Activated CD4-positive, alpha-beta T cell treated with anti-CD3 and anti-CD28 coated beads, Interleukin-2, amount 50 U/mL, for 4 hours (primary cell): ENCODE measurements at places on chromosomes 2 and 18.

DNA sequence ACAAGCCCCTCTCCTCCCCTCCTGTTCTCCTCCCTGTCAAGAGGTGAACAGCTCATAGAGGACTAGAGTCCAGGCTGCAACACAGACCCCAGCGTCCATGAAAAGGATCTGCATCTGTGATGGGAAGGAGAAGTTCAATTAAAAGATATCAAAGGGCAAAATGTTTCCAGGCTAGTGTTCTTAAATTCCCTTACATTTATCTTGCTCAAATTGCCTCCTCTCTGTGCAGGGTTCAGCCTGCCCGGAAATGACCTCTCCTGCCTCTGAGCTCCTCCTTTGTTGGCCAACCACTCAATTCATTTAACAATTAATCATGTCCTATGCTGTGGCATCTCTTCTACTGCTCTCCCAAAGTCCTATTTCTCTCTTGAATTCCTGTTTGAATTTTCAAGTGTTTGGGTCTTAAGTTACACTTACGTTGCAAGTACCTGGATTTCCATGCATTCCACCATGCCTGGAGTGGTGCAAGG is 105.3 kb downstream of the TSN start:
- no peak for DNase-seq

- no peak for DNase-seq
Observed at GRCh38 chr2:217710211-217710765, 292.5 kb downstream of the TNS1 start.

GRCh38 chr2:48120112-48120511 is 213.8 kb upstream of the FBXO11 start:
- DNase-seq: no peak

DNA sequence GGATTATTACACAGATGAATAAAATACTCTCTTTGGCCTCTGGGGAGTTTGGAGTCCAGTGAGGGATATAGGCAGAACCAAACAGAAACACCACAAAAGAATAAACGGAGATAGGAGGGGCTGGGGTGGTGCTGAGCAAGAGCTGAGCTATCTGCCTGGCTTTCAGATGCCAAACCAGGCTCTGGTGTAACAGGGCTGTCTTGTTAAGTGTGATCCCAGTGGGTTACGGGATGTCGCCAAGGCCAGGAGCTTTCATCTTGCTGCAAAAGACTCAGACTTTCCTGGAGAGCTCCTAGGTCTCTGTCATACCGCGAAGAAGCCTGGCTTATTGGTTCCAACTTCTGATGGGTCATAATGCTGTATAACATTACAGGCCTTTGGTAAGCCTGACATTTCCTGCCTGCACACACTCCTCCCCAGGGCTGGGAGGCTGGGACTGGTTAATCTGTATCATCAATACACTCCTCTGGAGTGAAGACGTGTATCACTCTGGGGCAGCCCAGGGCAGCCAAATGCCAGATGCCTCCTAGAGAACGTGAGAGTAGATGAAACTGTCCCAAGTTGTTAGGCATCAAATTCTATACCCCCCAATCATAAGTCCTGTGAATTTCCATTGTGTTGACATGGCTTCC is 60.5 kb downstream of the STPG4 start:
- DNase-seq: no peak

DNA sequence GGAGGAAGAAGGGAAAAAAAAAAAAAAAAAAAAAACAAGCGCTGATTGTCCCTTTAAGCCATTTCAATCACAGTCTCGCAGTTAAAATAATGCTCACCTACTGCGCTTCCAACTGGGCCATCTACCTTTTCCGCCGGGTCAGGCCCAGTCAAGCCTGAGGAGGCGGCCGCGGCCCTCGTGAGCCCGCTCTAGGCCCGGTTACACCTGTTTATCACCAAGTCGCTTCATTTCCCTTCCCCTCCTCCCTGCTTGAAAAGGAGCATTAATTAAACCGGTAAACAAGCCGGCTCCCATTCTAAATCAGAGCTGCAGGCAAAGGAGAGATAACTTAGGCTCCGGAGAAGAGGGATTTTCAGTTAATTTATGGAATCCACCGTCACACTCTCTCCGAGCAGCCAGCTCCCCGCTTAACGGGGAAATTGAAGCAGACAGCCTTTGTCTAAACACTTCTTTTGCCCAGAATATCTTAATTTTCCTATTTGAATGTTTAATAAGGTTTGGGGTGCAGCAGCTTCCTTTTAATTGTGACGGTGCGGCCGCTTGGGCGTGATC is 140.1 kb upstream of the SIX3 start:
- no peak for DNase-seq

- no peak for DNase-seq
Observed at GRCh38 chr18:1848716-1849115, 722.6 kb downstream of the METTL4 start.

GRCh38 chr2:100703213-100703612 is 116.7 kb upstream of the NPAS2 start:
- DNase-seq: no peak

- no peak for DNase-seq
Observed at GRCh38 chr2:99081891-99082290, 59.6 kb upstream of the C2orf15 start.

DNA sequence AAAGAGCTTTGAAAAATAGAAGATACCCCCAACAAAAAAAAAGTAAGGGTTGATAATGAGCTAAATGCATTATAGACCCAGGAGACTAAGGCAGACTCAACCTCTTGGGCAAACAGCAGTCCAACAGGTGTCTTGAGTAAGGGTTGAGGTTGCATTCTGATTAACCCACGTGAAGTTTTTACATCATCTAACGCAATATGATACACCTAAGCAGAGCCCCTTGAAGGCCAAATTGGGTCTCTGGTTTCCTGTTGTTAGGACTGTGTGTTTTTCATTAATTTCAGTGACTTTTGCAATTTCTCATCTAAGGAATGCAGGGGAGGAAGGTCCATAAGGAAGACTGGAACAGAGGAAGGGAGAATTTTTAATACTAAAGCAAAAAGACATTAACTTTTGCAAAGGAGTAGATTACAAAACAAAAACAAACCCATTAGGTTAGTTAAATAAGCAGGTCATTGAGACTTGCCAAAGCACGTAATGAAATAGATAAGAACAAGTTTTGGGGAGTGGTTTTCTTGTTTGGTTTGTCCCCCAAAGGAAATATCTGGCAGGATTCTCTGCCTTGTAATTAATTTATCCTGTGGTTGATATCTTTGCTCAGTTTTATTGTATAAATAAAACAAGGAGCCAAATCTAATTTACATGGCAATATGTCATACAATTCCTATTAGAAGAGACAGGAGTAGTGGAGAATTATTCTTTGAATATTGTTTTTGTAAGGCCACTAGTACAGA is 244.3 kb downstream of the ETAA1 start:
- DNase-seq: no peak

DNA sequence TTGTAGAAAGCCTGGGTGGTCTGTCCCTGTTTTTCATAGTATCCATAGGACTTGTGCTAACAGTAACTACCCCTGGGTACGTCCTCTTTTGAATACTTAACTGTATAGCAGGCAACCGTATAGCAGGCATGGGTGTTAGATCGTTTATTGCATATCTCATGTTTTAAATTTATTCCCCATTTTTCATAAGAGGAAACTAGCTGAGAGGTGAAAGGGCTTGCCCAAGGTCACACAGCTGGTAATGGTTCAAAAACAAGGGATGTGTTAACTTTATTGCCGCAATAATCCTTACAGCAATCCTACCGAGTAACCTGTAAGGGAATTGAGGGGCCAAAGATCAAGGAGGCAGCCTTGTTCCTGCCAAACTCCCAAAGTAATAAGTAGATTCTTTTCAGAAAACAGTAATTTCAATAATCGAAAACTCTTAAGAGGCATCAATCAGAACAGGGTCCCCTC is 990 bp upstream of the MGAT4A start:
- DNase-seq: no peak

GRCh38 chr2:234919711-234920110 is 32.1 kb upstream of the SH3BP4 start:
- DNase-seq: no peak

DNA sequence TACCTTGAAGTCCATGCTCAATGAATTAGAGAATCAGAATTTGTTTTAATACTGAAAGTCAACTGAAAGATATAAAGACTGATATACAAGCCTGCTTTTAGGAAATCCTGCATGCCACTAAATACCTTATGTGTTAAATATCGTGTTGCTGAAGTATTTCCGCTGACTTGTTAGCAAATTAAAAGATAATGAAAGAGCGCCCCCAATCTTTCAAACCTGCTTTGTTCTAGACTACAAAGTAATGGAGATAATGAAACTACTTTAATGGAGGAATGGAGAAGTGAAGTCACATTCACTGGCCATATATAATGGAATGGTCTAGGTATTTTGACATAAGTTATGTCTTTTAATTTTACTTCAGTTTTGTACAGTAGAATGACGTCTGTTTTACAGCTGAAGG is 95.7 kb downstream of the ASXL3 start:
- DNase-seq: no peak

DNA sequence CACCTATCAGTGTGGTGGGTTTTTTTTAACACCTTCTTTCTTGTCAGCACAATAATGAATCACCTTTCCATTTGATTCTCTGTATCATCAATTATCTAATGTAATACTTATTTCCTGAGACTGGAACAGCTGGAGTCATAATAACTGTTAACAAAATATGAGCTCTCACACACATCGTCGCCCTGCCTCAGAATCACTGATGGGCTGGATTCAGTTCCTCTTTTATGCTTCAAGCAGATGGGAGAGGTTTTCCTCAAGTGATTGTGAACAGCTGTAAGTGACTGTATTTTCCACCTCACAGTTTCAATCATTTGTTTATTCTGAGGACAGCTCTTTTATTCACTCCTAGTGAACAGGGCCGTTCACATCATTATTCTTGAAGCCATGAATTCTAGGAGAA is 330.2 kb downstream of the DSC3 start:
- DNase-seq: no peak

- no peak for DNase-seq
Observed at GRCh38 chr2:165706960-165707487, 87.0 kb downstream of the GALNT3 start.

GRCh38 chr2:18299423-18300212 is 260.8 kb downstream of the RDH14 start:
- no peak for DNase-seq

GRCh38 chr18:80158365-80158764 is 49.3 kb downstream of the ADNP2 start:
- no peak for DNase-seq

DNA sequence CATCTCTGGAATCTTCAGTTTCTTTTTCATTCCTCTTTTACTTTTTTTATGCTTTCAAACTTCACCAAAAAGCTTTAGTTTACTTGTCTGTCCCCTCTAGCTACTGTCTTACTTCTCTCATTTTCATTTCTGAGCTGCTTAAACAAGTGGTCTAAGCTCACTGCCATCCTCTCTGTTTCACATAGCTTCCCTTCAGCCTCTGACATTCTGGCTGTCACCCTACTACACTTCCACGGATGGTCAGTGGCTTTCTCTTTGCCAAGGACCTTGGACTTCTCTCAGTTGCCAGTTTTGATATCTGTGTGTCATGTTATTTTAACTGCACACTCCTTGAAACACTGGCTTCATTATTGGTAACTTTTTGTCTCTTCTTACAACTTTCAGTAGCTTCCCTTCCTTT is 176.1 kb downstream of the IKZF2 start:
- no peak for DNase-seq

DNA sequence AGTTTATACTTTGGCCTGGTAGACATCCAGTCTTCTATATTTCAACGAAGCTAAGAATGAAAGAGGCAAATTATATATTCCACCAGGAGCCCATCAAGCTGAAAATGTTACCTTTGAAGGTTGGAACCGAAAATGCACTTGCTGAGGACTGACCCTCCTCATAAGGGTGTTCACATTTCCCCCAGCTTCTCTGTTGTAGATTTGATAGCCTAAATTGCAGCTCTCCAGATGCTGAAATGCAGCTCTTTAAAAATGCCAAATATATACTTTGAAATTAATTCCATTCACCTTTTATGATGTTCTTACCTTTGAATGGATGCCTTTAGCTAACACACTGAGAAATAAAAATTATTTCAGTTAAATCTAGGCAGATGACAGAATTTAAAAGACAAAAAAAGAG is 1.8 kb upstream of the FIGN start:
- DNase-seq: no peak

DNA sequence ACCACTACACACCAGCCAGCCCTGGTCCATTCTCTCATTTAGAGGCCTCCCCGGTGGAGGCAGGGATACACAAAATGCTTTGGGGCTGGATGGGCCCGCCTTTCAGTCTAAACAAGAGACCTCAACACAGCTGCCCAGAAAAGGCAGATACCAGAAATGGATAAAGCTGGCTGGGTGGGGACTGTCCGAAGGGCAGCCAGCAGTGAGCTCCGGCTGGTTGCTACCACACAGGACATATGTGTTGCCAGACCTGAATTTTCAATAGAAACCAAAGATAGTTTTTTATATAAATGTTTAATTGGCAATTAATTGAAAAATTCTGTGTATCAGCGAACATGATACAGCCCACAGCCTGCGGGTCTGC is 1.4 kb downstream of the GPBAR1 start:
- DNase-seq: no peak

DNA sequence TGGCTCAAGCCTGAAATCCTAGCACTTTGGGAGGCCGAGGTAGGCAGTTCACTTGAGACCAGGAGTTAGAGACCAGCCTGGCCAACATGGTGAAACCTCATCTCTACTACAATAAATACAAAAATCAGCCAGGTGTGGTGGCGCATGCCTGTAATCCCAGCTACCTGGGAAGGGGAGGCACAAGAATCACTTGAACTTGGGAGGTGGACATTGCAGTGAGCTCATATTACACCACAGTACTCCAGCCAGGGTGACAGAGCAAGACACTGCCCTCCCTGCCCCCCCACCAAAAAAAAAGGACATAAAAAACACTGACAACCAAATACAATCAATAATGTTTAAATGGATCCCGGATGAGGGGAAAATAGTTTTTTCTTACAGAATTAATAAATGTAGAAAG is 7.8 kb downstream of the TIA1 start:
- no peak for DNase-seq

DNA sequence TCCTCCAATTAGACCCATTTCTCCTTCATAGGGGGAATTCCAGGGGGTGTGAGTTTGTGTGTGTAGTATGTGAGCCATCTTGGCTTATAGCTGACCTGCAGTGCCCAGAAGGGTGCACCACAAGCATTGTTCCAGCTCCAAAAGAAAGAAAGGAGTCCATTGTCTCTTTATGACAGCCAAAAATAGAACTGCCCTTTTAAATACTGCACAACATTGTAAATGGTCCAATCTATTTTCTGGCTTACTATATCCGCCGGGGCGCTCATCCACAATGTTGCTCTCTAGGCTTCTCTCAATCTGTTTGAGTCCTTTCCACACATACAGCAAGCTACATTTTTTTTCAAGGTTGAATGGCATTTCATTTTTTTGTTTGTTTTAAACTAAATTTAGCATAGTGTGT is 517.5 kb downstream of the STK39 start:
- no peak for DNase-seq

- DNase-seq: no peak
Observed at GRCh38 chr2:26997394-26997793, 27.0 kb downstream of the MAPRE3 start.

DNA sequence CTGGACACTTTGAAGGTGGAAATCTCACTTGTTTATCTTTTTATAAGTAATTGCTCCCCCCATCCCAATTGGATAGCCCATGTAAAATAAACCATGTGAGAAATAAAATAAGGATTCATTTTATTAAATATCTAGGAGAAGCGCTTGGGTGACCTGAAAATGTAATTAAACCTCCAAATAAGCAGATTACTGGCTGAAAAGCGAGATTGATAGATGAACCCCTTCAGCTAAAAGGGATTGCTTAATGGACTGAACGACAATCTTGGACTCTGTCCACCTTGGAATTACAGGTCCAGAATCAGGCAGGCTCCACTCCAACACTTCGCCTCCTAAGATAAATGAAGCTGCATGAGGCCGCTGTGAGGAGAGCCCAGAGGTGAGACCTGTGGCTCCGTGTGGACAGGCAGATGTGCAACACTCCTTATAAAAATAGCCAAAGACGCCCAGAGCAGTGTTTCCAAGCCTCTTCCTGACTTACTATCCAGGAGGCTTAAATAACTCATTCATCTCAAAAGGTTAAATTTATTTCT is 441.5 kb downstream of the MTX2 start:
- DNase-seq: no peak
